ENCODE measurements at places on chromosomes 7 and 10.

DNA sequence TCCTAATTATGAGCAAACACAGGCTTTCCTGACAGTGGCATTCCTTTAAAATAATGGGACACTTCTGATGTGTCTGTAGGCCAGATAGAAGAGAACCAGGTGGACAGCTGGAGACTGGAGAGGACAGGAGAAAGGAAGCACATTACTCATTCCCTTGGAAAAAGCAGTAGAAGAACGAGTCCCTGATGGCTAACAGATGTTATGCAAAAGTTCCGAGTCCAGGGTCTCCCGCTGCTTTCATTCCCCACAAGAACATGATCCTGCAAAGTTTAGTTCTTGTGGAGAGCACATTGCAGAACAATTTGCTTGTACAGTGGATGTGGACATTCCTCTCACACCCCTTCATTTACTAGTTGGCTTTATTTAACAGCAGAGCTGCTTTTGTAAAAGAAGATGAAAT lies 137.6 kb downstream of the GPAM start:
- no peak for DNase-seq

GRCh38 chr10:14911801-14912200 lies 33.1 kb downstream of the SUV39H2 start:
- DNase-seq, result no peak

GRCh38 chr10:7773845-7774801 lies 13.7 kb downstream of the KIN start:
- no peak for DNase-seq

GRCh38 chr7:67618556-67619162 lies 622.0 kb downstream of the TYW1 start:
- DNase-seq, result no peak

- no peak for DNase-seq
Measured at GRCh38 chr7:142104550-142105527, 6.7 kb upstream of the MGAM2 start.

- no peak for DNase-seq
Measured at GRCh38 chr7:141920281-141920680, 4.1 kb downstream of the OR9A4 start.

Measured in frontal cortex (tissue), 4 donors.